Activated naive CD4-positive, alpha-beta T cell treated with anti-CD3 and anti-CD28 coated beads, Interleukin-2, amount 50 U/mL, for 16 hours (primary cell): ENCODE measurements at places on chromosomes 16 and 17.

DNA sequence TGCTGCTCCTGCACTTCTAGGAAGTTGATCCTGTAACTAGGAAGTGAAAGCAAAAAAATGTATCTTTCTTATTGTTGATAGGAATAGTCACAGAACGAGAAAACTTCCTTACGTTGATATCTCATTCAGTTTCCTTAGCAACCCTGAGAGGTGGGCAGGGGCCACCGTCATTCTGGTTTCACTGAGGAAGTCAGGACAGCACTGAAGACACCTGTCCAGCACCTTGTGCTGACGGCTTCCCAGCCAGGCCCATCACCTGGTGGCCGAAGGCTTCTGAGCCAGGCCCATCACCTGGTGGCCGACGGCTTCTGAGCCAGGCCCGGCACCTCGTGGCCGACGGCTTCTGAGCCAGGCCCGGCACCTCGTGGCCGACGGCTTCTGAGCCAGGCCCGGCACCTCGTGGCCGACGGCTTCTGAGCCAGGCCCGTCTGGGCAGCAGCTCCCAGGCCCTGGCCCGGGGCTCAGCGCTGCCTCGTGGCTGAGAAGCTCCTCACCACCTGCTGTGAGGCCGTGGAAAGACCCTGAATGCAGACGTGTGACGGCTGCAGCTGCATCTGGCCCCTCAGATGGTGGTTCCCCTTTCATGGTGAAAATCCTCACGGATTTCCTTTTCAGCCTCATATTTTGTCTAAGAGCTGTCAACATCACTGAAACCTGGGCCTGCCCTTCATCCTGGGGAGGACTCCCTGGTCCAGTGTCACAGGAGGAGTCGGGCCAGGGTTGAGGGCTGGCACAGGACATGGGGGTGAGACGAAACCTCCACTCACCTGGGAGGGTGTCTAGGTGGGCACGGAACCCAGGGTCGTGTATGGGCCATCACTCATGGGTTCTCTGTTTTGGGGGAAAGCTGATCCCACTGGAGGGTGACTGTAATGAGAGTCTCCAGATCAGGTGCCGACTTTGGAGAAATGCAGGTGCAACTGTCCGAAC lies 33.0 kb upstream of the ZNF750 start:
- no peak for DNase-seq

DNA sequence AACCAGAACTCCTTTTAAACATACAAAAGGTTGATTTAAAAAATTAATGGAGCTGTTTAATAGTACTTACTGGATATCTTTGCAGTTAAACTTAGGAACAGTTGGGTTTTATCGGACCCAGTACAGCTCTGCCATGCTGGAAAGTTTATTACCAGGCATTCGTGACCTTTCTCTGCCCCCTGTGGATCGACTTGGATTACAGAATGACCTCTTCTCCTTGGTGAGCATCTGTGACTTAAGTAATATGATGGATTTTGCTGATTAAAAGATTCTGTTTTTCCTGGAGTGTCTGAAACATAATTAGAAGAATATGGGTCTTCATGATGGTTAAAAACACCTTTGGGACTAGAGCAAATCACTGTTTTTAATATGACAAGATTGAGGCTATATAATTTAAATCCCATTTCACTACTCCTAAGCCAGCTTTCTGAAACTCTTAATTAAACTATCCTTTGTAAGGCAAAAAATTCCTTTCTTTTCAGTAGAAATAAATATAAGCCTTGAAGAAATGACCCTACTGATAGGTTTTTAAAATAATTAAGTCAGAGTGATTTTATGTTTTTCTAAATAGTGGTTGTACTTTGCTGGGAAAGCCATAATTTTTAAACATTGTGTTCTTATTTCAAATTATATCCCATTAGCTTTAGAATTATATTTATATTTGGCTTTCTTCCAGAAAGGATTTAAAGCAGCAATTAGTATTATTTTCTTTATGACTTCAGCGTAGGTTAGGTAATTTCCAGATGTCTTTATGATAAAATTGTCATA lies 45.7 kb upstream of the KPNB1 start:
- DNase-seq = no peak

- DNase-seq = no peak
Observed at GRCh38 chr16:57612494-57612893, 15.9 kb upstream of the ADGRG1 start.

GRCh38 chr17:39767147-39767546 lies 29.4 kb downstream of the GRB7 start:
- DNase-seq = no peak

- no peak for DNase-seq
Observed at GRCh38 chr16:10668322-10669045, 26.2 kb downstream of the TEKT5 start.

DNA sequence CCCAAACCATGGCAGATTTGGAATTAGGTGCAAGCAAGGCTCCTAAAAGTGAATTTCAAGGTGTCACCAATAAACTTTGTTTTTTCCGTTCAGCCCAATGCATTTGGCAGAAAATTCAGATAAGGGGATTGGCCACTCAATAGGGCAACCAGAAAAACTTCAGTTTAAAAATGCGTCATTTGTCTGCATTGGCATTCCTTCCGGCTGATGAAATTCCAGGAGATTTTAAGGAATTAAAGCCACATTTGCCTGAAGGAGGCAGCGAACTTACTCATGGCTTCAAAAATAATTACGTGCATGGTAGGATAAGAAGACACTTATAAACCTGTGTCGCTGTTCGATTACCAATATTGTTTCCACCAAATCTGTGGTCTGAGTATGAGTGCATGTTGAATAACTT lies 151.9 kb downstream of the SALL1 start:
- no peak for DNase-seq

DNA sequence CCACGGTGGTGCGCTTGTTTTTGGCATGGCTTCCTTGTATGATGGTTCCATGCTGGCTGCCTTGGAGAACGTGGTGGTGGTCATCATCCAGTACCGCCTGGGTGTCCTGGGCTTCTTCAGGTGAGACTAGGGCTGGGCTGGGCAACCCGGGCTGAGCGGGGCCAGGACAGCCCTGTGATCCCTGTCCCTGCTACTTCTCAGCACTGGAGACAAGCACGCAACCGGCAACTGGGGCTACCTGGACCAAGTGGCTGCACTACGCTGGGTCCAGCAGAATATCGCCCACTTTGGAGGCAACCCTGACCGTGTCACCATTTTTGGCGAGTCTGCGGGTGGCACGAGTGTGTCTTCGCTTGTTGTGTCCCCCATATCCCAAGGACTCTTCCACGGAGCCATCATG lies 4.9 kb downstream of the CES2 start:
- DNase-seq = no peak

- no peak for DNase-seq
Observed at GRCh38 chr16:58063377-58064076, 38.0 kb downstream of the MMP15 start.

DNA sequence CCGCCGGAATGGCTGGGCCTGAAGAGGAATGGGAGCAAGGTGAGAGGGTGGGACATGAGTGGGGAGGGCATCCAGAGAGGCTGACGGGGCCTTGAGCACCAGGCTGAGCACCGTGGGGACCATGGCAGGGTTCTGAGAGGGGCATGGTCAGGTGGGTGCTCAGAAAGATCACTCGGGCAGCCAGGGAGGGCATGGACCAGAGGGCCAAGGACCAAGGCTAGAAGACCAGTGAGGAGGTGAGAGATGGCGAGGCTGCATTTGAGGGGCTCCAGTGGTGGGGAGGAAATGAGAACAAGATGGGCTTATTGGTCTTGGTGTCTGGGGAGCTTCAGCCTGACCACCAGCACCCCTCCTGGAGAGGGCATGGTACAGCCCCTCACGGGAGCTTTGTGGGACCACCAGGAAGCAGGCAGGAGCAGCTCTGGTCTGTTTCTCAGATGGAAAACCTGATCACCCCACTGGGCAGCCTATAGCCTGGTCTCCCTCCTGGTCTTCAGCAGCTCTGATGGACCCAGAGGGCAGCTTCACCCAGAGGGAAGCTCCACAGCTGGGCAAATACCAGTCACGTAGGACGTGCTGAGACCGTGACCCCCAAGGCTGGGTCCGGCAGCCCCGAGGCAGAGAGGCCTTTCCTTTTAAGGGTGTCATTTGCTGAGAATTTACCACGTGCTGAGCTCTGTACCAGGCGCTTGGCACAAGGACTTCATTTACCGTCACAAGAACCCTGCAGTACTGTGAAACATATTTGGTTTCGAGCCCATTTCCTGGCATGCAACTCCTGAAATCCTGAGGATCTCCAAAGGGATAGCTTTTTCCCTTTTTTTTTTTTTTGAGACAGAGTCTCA lies 11.4 kb upstream of the NCBP3 start:
- DNase-seq = no peak

DNA sequence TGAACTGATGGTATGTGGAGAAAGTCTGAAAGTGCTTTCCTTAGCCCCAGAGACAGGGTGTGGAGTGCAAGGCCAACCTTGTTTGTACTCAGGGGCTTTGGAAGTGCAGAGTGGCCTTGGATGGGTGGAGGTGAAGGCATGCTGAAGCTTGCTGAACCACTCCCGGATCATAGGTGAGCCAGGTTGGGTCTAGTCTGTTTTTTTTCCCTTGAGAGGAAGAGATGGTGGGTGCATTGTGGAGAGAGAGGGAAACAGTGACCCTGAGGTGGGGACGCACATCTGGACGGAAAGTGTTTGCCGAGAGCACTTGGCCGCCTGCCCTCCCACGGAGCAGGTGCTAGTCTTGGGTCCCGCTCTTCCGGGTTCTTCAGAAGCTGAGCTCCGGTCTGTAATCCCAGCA lies 12.5 kb downstream of the ABAT start:
- DNase-seq = no peak

- no peak for DNase-seq
Observed at GRCh38 chr16:80092681-80093080, 448.1 kb upstream of the DYNLRB2 start.

- no peak for DNase-seq
Observed at GRCh38 chr17:39485555-39485954, 24.3 kb downstream of the CDK12 start.

DNA sequence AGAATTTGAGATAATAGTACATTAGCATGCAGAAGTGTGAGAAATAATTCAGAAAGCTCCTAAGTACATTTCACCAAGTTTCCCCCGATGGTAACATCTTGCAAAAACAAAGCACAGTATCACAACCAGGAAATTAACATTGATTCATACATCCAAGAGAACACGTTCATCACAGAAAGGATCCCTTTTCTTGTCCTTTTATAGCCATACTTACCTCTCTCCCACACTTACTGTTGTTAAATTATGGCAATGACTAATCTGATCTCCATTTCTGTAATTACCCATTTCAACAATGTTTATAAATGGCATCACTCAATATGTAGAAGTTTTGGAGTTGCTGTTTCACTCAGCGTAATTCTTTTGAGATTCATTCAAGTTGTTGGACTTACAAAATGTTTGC lies 1260.0 kb downstream of the CDH8 start:
- no peak for DNase-seq

GRCh38 chr17:72392056-72393010 lies 271.5 kb downstream of the SOX9 start:
- no peak for DNase-seq

DNA sequence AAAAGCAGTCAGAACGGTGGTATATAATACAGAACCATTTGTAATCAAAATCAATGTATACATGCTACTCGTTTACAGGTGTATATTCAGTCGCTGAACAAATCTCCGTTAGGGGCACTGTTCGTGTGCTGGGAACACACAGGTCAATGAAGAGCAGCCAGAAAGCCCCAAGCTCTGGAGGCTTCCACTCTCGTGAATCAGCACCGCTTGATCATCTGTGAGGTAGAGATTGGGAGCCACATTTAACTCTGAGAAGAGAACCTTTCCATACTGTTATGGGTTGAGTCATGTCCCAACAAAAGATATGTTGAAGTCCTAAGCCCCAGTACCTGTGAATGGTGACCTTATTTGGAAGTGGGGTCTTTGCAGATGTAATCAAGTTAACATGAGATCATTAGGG lies 5.4 kb upstream of the CYTH1 start:
- no peak for DNase-seq

- DNase-seq = no peak
Observed at GRCh38 chr16:79505344-79505743, 95.2 kb downstream of the MAF start.

DNA sequence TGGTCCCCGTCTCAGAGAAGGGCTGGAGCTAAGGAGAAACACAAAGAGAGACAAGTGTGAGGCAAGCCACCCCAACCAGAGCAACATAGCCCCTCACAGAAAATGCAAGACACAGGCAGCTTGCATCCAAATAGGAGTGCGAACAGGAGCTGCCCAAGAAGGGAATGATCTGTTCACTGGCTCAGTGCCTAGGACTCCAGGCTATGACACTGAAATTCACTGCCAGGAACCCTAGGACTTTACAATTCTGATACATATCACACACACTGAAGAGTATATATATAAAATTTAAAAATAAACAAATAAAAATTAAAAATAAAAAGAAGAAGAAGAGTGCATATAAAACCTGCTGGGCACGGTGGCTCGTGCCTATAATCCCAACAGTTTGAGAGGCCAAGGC lies 5.2 kb downstream of the ZNF23 start:
- DNase-seq = no peak

- DNase-seq = no peak
Observed at GRCh38 chr16:16908077-16908476, 529.1 kb downstream of the NPIPA7 start.

GRCh38 chr17:39011907-39012468 lies 44.8 kb upstream of the FBXO47 start:
- no peak for DNase-seq

DNA sequence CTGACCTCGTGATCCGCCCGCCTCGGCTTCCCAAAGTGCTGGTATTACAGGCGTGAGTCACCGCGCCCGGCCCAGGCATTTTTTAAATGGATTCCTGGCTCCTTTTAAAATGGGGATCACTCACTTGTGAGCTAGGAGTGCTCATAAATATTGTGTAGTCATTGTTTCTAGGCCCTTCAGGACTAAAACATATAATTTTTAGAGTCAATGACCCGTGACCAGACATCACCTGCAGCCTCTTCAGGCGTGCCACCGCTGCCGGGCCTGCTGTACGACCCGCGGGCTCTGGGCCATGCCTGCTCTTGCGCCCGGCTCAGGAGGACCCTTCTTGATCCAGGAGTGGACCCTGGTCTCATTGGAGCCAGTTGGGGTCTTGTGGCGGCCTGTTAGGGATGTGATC lies 30.8 kb downstream of the EFCAB5 start:
- DNase-seq = no peak

- no peak for DNase-seq
Observed at GRCh38 chr17:15406081-15406480, 61.3 kb downstream of the CDRT4 start.

DNA sequence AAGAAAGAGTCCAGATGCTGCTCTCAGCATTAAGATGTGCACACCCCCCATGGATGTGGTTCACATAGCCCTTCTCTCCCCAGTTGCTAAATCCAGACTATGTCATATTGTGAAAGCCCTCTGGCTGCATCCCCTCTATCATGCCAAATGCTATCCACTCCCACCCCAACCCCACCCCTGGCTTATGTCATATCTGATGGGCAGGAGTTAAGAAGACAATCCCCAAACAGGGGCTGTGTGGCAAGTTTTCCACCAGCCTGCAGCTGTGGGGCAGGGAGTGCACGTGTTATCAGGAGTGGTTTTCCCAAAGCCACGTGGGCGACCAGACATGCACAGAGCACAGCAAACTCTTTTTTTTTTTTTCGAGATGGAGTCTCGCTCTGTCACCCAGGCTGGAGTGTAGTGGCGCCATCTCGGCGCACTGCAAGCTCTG lies 10.0 kb downstream of the FAM117A start:
- no peak for DNase-seq
